Fibroblast of lung (primary cell): ENCODE measurements at places on chromosomes 2 and 18.

DNA sequence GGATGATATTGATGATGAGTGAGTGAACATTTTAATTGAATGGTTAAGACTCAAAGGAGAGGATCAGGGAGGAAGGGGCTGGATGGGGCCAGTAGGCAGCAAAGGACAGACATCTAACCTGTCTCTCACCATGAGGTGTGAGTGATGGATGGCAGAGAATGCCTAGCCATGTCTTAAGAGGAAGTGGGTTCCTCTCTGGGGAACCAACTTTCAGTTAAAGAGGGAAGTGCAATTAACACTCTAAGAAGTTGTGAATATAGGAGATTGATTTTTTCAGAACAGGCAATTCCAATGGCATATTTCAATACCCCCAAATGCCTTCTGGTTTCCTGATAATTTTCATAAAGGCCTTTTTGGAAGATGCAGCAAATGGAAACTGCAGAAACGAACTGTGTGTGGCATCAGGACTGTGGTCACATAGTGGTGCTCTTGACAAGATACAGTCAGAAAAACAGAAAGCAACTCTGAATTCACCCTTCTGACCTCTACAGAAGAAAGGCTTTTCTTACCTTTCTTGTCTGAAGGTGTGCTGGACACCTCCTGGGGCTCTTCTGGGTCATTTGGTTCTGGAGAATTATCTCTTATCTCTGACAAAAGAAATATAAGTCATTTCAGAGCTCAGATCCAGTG is 10.2 kb downstream of the SP110 start:
- no peak for DNase-seq

GRCh38 chr2:5921081-5921642 is 229.0 kb downstream of the SOX11 start:
- DNase-seq, result no peak

- DNase-seq, result peak; percentile 55
Observed at GRCh38 chr2:38598200-38598990, 4.3 kb downstream of the HNRNPLL start.

DNA sequence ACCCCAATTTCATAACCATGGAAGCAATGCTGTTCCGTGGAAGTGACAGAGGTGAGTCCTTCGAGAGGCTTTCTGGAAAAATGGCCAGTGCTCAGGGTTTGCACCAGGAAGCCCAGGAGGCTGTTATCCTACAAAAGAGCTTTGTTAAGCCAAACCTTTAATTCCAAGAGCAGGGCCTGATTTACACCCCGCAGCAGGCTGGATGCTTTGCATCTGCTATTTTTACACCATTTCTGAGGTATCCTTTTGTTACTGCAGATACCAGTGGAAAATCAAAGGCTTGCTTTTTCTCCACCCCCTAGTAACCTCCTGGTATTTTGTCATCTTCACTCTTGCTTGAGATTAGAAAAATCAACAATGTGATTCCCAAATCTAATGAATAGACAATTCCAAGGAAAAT is 380.6 kb downstream of the SOX11 start:
- no peak for DNase-seq

GRCh38 chr2:25867396-25868003 is 10.8 kb downstream of the ASXL2 start:
- no peak for DNase-seq

DNA sequence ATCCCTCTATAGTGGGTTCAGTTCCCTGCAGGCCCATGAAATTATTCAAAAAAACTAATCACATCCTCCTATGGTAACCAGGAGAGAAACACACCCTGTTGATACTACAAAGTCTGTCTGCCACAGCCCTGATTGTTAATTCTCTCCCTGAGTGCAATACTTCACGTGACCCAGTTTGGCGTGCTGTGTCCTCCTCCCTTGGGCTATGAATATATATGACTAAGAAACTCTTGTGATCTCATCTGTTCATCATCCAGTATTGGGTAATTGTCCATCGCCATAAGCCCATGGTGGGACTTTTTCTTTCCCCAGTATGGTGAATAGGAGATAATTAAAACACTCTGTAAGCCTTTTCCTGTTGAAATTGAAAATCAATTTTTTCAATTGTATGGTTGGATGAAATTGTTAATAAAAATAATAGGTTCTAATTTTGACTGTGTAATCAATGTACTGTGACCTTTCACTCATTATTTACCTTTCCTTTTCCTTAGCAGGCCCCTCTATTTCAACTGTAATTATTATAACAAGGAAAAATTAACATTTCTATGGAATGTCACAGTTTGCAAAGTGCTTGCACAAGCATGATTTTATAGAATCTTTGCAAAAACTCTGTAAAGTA is 1822.6 kb downstream of the SUCLG1 start:
- DNase-seq, result peak; percentile 17

DNA sequence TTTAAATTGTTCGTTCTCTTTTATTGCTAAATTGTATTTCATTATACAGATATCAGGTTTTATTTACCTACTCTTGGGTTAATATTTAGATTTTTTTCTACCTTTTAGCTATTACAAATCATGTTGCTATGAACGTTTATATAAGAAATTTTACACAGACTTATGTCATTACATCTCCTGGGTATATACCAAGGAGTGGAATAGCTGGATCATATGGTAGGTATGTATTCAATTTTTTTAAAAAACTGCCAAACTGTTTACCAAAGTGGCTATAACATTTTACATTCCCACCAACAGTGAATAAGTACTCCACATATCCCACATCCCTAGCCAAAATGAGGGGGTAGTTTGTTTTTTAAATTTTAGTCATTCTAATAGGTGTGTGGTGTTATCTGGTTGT is 32.3 kb upstream of the BAZ2B start:
- no peak for DNase-seq

- DNase-seq, result no peak
Observed at GRCh38 chr18:26286008-26286407, 59.8 kb downstream of the TAF4B start.

DNA sequence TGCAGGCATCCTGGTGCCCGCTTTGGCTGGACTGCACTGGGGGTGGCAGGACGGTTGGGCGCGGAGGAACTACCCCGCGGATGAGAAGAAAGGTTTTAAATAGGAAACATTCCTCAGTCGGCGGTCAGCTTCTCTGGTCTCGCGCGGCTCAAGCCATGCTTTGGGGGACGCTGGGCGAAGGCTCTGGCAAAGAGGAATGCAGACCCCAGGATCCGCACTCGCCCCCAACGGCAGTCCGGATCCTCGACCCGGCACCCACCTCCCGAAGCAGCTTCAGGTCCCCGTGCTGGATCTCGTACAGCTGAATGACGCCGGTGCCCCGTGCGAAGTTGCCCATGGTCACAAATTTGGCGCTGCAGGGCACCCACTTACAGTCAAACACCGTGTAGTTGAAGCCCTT is 686 bp upstream of the PNO1 start:
- DNase-seq, result no peak

GRCh38 chr2:176917-177316 is 86.9 kb downstream of the SH3YL1 start:
- no peak for DNase-seq

DNA sequence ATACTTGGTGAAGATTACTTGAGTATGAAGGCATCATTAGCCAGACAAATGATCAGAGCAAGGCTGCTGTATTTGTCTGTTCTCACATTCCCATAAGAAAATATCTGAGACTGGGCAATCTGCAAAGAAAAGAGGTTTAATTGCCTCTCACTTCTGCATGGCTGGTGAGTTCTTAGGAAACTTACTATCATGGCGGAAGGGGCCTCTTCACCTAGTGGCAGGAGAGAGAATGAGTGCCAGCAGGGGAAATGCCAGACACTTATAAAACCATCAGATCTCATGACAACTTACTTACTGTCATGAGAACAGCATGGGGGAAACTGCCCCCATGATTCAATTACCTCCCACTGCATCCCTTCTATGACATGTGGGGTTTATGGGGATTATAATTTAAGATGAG is 452.3 kb downstream of the GALR1 start:
- no peak for DNase-seq

DNA sequence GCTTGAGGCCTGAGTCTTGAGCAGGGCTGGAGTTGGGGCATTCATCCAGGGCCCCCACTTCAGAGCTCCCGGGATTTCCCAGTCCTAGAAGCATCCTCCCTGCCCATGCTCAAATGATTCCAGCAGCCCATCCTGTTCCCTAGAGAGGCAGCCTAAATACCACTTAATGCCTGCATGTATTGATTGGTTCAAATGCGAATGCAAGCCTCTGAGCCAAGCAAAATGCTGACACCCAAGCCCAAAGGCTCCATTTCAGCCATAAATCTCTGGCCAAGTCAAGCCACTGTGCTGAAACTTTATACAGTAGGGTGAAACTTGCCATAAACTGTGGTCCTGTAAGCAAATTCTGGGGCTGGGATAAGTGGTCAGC is 279.8 kb downstream of the CLIP4 start:
- DNase-seq, result no peak

DNA sequence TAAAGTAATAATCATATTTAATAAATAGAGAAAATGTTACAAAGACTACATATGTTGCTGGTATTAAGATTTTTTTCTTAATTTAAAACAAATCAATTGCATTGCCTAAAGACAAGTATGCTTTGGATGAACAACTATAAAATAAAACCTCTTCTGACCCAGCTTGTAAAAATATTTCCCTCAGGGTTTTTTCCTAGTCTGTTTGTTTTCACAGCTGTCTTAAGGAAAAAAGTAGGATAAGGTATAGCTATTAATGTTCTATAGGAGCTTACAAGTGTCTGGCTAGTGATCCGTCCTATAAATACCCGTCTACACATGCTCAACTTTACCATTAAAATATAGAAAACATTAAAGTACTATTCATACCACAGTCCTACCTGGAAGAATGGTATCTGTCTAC is 97.1 kb downstream of the NOL10 start:
- DNase-seq, result no peak

- DNase-seq, result peak; percentile 87
Observed at GRCh38 chr2:86035883-86036668, 69.6 kb downstream of the POLR1A start.

DNA sequence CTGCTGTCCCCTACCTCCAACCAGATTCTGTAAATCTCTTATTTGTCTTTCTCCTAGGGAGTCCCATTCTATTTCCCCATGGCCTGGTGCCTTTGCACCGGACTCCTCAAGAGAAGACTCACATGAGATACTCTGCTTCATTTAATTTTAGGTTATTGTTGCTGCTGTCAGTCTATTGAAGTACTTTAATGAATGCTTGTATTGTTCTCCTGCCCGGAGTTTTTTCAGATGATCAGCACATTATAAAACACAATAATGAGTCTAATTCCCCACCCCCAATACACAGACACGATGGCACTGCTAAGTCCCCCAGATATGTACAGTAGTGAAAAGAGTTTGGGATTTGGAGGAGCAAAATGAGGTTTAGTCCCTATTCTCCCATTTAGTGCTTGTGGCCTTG is 58.9 kb downstream of the HAUS1 start:
- DNase-seq, result no peak

- DNase-seq, result no peak
Observed at GRCh38 chr2:234278556-234279255, 218.2 kb downstream of the ARL4C start.

- no peak for DNase-seq
Observed at GRCh38 chr18:63705401-63705800, 2.6 kb downstream of the SERPINB11 start.

DNA sequence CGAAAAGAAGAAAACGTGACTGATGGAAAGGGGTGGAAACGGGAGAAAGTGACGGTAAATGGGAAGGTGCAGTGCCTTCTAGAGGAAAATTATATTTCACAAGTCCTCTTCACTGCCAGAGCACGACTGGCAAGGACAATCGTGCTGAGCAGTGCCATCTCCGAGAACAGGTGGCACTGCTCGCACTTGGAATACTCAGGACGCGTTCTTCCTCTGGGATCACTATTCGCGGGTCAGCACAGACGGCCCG is 364 bp downstream of the STAT1 start:
- no peak for DNase-seq

DNA sequence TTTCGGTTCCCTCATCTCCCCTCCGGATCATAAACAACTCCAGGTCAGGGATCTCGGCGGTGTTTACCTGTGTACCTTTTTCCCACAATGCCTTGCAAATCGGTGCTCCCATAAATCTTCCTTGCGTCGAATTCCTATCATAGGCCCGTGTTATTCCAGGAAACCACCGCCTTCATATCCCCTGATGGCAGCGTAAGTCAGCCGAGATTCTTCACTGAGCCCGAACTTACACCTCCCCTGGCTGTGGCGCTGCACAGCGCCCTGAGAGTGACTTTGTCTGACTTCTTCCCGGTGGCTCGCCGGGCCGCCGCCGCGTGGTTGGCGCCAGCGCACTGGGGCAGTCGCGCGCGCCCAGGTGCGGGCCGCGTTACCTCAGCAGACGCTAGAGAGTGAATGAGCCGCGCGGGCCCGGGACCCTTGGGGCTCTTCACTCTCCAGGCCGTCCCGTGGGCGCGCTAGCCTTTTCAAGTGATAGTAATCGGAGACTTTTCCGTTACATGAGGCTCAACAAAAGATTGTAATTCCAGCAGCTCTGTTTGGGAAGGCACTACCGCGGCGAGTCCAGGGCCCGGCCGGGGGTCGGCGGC is 101.6 kb downstream of the SPTBN1 start:
- DNase-seq, result peak; percentile 36

DNA sequence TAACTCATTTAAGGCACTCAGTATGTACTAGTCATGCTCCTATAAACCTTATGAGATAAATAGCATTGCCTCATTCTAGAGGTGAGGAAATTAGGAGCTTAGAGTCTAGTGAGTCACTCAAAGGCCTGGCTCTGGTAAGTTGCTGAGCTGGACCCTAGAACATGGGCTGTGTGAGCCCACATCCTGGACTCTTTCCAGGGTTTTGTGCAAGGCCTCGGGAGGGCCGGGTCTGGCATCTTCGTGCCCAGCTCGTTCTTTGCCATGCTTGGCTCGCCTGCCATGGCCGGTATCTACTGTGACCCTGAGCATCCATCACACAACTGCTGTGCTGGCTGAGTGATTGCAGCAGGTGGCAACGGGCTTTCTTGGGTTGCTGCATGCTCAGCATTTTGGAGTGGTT is 168.0 kb downstream of the LPIN1 start:
- DNase-seq, result peak; percentile 21

- DNase-seq, result no peak
Observed at GRCh38 chr18:3836483-3837335, 386.7 kb downstream of the TGIF1 start.

- peak; percentile 18 for DNase-seq
Observed at GRCh38 chr2:82839036-82839435, 1620.0 kb downstream of the SUCLG1 start.

GRCh38 chr2:39124000-39124745 is 3.3 kb upstream of the SOS1 start:
- peak; percentile 95 for DNase-seq

DNA sequence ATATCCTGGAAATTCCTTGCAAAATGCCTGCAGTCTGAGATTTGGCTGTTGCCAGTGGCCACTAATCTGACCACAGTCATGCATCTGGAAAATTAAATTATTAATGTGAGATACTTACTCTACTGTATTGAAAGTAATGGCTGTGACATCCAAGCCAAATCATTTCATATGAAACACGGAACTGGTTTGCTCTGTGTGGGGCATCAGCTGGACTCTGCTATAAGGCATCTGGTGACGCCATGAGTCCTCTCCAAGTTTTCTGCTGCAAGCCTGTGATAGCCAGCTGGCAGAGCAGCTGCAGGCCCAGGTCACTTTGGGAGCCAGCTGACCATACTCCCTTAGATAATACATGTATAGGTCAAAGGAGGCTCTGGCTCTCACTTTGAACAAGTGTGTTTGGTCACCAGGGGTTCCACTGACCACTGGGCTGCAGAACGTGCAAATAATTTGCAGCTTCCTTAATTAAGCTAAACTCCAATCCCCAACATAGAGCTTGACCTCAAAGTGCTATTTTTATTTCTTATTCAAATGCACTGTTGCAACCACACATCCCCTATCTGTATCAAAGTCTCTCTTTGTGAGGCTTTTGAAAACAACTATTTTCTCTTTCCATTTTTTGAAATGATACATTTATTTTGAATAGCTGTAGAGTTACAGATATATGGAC is 152.9 kb downstream of the NCKAP5 start:
- peak; percentile 19 for DNase-seq
